ENCODE measurements at places on chromosomes 13 and 19. TPM values are rescaled to one million over a fixed set of nuclear protein-coding genes. Genes with fewer than 3 reads are reported as not detected.
A peak's percentile ranks its signal among the peaks of the same experiment; 100 is the strongest.

- DNase-seq = no peak
These were observed 61.5 kb downstream of the GJA3 start for GRCh38 chr13:20099319-20099718.

- DNase-seq = no peak
These were observed 12.6 kb downstream of the GPATCH1 start for GRCh38 chr19:33093420-33094210.

GRCh38 chr19:15283141-15283883, 49.0 kb downstream of the BRD4 start:
- DNase-seq = peak; percentile 48

DNA sequence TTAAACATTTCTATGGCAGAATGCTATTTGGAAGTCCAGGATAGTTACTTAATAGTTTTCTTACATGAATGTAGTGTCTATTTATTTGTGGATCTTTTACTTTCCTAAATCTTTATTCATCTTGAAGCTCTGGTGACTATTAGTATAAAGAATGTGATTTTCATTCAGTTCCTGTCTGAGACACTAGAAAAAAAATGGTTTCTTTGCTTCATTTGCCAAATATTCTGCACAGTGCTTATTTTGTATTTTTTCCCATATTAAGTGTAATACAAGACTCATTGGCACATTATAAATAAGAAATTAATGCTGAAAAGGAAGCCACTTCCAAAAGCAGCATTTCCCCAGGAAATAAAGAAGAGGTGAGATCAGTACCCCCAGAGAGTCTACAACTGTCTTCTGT, 109.8 kb downstream of the POSTN start:
- DNase-seq = no peak

DNA sequence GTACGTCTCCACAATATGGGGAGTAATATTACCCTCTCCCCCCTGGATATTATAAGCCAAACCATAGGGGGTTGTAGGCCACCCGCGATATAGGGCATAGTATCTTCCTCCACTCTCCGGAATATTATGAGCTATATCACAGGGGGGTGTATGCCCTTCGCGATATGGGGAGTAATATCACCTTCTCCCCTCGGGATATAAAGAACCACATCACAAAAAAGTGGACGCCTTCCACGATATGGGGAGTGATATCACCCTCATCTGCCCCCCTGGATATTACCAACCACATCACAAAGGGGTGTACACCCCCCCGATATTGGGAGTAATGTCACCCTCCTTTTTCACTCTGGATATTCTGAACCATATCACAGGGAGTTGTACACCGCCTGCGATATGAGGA, 65.5 kb upstream of the CEACAM21 start:
- DNase-seq = no peak

- no peak for DNase-seq
These were observed 18.3 kb downstream of the PDCD5 start for GRCh38 chr19:32599258-32599657.

GRCh38 chr13:99661791-99662190, 160.5 kb downstream of the TM9SF2 start:
- DNase-seq = no peak

DNA sequence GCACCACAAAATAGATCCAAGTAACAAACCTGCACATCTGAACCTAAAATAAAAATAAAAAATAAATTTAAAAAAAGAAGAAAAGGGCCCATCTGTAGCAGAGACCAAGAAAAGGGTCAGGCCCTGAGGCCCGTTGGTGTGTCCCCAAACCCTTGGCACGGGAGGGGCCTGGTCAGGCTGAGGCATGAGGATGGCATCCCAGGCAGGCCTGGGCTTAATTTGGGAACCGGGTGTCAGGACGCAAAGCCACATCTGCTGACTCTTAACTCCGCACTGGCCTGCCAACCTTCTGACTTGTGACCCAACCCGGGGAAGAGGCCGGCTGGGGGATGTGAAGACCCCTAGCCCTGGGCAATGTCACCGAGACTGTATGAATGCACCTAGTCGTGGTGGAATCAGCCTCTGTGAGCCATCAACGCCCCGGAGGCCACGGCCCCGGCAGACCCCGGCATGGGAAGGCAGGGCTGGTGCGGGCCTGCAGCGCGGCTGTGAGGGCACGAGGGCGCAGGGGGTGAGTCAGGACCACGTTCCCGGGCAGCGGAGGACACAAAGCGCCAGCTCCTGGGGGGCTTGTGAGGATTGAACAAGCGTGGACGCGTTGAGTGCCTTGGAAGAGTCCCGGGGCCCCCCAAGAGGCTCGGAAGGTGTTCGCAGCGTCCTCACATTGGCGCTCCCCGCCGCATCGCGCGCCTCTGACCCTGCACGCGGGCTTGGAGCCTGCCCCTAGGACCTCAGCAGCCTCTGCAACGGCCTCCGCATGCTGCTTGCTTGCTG, 38.2 kb downstream of the ATP12A start:
- no peak for DNase-seq

- no peak for DNase-seq
These were observed 9.3 kb upstream of the NALCN start for GRCh38 chr13:101425623-101426022.

GRCh38 chr19:12867120-12868099, 13.8 kb downstream of the DNASE2 start:
- peak; percentile 71 for DNase-seq

- no peak for DNase-seq
These were observed 929.3 kb upstream of the SLITRK5 start for GRCh38 chr13:86741762-86742285.

KLK15 gene
- total RNA-seq = not detected

NLRP13 gene
- total RNA-seq = not detected

APOE gene
- total RNA-seq = 1.1 TPM

KEAP1 gene
- 63.8 TPM for total RNA-seq

GPR42 gene
- total RNA-seq = 0.30 TPM

BCAM gene
- total RNA-seq = not detected

NKPD1 gene
- total RNA-seq = not detected

Data from activated naive CD4-positive, alpha-beta T cell treated with anti-CD3 and anti-CD28 coated beads for 36 hours (primary cell).